Endodermal cell (in vitro differentiated cells): ENCODE measurements at places on chromosomes 7 and 10.

DNA sequence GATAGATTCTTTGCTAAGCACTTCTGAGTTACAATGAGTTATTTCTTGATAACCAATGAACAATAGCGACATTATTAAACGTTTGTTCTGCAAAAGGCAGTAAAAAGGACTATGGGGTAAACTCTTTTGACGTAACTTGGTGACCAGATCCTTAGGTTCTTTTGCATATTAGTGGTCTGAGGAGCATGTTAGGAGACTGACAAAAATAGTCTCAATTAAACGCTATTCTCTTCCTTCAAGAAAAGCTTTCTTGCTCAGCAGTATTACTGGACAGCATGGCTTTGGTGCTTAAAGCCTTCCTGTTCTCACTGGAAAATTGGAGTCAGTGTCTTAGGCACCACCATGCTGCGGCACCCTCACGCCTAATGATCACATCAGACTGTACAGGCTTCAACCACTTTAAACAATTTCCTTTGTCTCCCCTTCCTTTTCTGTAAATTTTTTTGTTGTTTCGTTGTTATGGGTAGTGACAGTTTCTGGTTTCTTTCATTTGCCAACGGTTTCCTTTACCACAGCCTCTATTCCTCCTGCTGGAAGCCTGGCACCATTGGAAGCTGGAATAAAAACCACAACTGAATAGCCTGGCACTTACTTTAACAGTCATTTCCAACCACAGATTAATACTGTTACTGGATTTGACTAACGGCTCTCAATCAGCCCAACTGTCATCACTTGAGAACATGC, 49.2 kb upstream of the FAM133B start:
- DNase-seq = no peak
- H3K27ac ChIP-seq = no peak overlapping the region
- peaks cover 11% of the 10 kb centered on the region for H3K4me1 ChIP-seq
- no peaks in the 10 kb centered on the region for H3K27me3 ChIP-seq
- H3K36me3 ChIP-seq = no peaks in the 10 kb centered on the region
- H3K4me3 ChIP-seq = no peak overlapping the region

- H3K4me3 ChIP-seq = no peak overlapping the region
- no peaks in the 10 kb centered on the region for H3K27me3 ChIP-seq
- H3K27ac ChIP-seq = no peak overlapping the region
- peaks cover 4% of the 10 kb centered on the region for H3K4me1 ChIP-seq
- DNase-seq = no peak
These were observed 159.0 kb downstream of the SND1 start for GRCh38 chr7:127810696-127811660.

- no peak overlapping the region for H3K27ac ChIP-seq
- peaks cover 2% of the 10 kb centered on the region for H3K4me1 ChIP-seq
- H3K27me3 ChIP-seq = no peaks in the 10 kb centered on the region
- H3K4me3 ChIP-seq = no peak overlapping the region
These were observed 990.3 kb downstream of the KCNMA1 start for GRCh38 chr10:76647301-76647700.

GRCh38 chr7:909358-910329, 33.3 kb downstream of the GET4 start:
- no peak overlapping the region for H3K4me3 ChIP-seq
- H3K27ac ChIP-seq = no peak overlapping the region

- no peaks in the 10 kb centered on the region for H3K27me3 ChIP-seq
- peak; percentile 31 for DNase-seq
- peaks cover 12% of the 10 kb centered on the region for H3K4me1 ChIP-seq
- no peak overlapping the region for H3K27ac ChIP-seq
- H3K4me3 ChIP-seq = no peak overlapping the region
- no peaks in the 10 kb centered on the region for H3K36me3 ChIP-seq
These were observed 37.7 kb downstream of the PRSS2 start for GRCh38 chr7:142808461-142808801.

DNA sequence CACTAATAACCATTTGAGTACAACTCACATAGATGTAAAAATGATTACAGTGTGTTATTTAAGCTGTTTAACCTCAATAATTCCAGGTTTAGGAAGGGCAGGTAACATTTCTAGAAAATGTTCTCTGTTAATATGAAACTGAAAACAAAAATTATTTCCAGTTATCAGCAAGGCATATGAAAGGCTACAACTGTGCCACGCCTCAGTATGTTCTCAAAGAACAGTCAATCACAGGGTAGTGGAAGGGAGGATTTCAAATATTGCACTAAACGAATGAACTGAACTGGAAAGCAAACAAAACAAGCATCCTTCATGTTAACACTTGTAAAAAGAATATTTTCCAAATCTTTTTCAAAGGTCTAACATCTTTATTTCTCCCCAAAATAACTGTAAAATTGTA, 31.3 kb downstream of the ARHGAP19 start:
- H3K4me3 ChIP-seq = no peak overlapping the region
- no peaks in the 10 kb centered on the region for H3K4me1 ChIP-seq
- peaks cover 28% of the 10 kb centered on the region for H3K36me3 ChIP-seq
- no peaks in the 10 kb centered on the region for H3K27me3 ChIP-seq

GRCh38 chr7:130926001-130926691, 192.1 kb upstream of the KLF14 start:
- H3K36me3 ChIP-seq = no peaks in the 10 kb centered on the region
- DNase-seq = no peak
- no peak overlapping the region for H3K4me3 ChIP-seq
- H3K4me1 ChIP-seq = peaks cover 3% of the 10 kb centered on the region

GRCh38 chr10:133260895-133261725, 15.6 kb downstream of the ADAM8 start:
- H3K36me3 ChIP-seq = no peaks in the 10 kb centered on the region
- H3K4me1 ChIP-seq = peaks cover 3% of the 10 kb centered on the region
- H3K27ac ChIP-seq = no peak overlapping the region
- peak; percentile 65 for DNase-seq

- H3K4me3 ChIP-seq = no peak overlapping the region
- no peaks in the 10 kb centered on the region for H3K27me3 ChIP-seq
- peak; percentile 94 for DNase-seq
- H3K36me3 ChIP-seq = no peaks in the 10 kb centered on the region
- no peaks in the 10 kb centered on the region for H3K4me1 ChIP-seq
These were observed 129.8 kb downstream of the FRMD4A start for GRCh38 chr10:14200698-14201544.

DNA sequence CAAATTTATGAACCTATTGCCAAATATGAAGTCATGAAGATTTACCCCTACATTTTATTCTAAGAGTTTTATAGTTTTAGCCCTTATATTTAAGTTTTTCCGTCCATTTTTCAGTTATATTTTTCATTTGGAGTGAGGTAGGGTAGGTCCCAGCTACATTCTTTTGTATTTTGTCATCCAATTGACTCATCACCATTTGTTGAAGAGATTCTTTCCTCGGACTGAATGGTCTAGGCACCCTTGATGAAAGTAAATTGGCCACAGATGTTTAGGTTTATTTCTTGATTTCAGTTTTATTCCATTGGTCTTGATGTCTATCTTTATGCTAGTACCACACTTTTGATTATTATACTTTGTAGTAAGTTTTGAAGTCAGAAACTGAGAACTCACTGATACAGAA, 22.7 kb downstream of the CYP2C19 start:
- no peaks in the 10 kb centered on the region for H3K27me3 ChIP-seq
- no peaks in the 10 kb centered on the region for H3K36me3 ChIP-seq
- no peaks in the 10 kb centered on the region for H3K4me1 ChIP-seq
- no peak for DNase-seq
- no peak overlapping the region for H3K27ac ChIP-seq

GRCh38 chr10:38032886-38033285, 22.4 kb downstream of the ZNF33A start:
- no peak overlapping the region for H3K27ac ChIP-seq
- DNase-seq = no peak
- no peaks in the 10 kb centered on the region for H3K27me3 ChIP-seq
- H3K4me3 ChIP-seq = no peak overlapping the region

GRCh38 chr10:24552346-24553016, 171.2 kb downstream of the ARHGAP21 start:
- DNase-seq = peak; percentile 100
- H3K36me3 ChIP-seq = no peaks in the 10 kb centered on the region
- H3K4me3 ChIP-seq = no peak overlapping the region
- no peak overlapping the region for H3K27ac ChIP-seq
- H3K4me1 ChIP-seq = peaks cover 4% of the 10 kb centered on the region
- no peaks in the 10 kb centered on the region for H3K27me3 ChIP-seq

- H3K36me3 ChIP-seq = peaks cover 65% of the 10 kb centered on the region
- no peaks in the 10 kb centered on the region for H3K4me1 ChIP-seq
- H3K27ac ChIP-seq = no peak overlapping the region
- no peak for DNase-seq
These were observed 54.9 kb downstream of the AKAP9 start for GRCh38 chr7:91995391-91996105.

- H3K27ac ChIP-seq = no peak overlapping the region
- H3K36me3 ChIP-seq = no peaks in the 10 kb centered on the region
- no peaks in the 10 kb centered on the region for H3K27me3 ChIP-seq
- peak; percentile 49 for DNase-seq
- no peak overlapping the region for H3K4me3 ChIP-seq
These were observed 244.0 kb downstream of the HGF start for GRCh38 chr7:81525841-81526240.

GRCh38 chr7:127628445-127628844, 10.5 kb upstream of the PAX4 start:
- peak; percentile 86 for DNase-seq
- no peaks in the 10 kb centered on the region for H3K27me3 ChIP-seq
- H3K4me3 ChIP-seq = no peak overlapping the region
- H3K4me1 ChIP-seq = no peaks in the 10 kb centered on the region
- H3K36me3 ChIP-seq = no peaks in the 10 kb centered on the region
- no peak overlapping the region for H3K27ac ChIP-seq

- H3K4me3 ChIP-seq = no peak overlapping the region
- no peak for DNase-seq
- H3K4me1 ChIP-seq = no peaks in the 10 kb centered on the region
- no peaks in the 10 kb centered on the region for H3K27me3 ChIP-seq
These were observed 55.0 kb downstream of the GBF1 start for GRCh38 chr10:102300278-102300843.

DNA sequence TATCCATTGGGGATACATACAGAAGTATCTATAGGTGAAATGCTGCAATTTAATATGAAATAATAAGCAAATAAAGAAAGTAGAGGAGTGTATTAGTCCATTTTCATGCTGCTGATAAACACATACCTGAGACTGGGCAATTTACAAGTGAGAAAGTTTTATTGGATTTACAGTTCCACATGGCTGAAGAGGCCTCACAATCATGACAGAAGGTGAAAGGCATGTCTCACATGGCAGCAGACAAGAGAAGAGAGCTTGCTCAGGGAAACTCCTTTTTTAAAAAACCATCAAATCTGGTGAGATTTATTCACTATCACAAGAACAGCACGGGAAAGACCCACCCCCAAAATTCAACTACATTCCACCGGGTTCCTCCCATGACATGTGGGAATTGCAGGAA, 82.8 kb upstream of the TRIM24 start:
- no peak overlapping the region for H3K27ac ChIP-seq
- no peak overlapping the region for H3K4me3 ChIP-seq

- H3K4me3 ChIP-seq = no peak overlapping the region
- DNase-seq = no peak
- peaks cover 4% of the 10 kb centered on the region for H3K36me3 ChIP-seq
- H3K4me1 ChIP-seq = no peaks in the 10 kb centered on the region
- no peaks in the 10 kb centered on the region for H3K27me3 ChIP-seq
These were observed 45.4 kb downstream of the CDK6 start for GRCh38 chr7:92790992-92791391.

GRCh38 chr10:111084366-111085255, 7.8 kb downstream of the ADRA2A start:
- no peak overlapping the region for H3K27ac ChIP-seq
- no peaks in the 10 kb centered on the region for H3K4me1 ChIP-seq
- no peak overlapping the region for H3K4me3 ChIP-seq
- peak; percentile 29 for DNase-seq

- peaks cover 10% of the 10 kb centered on the region for H3K27me3 ChIP-seq
- DNase-seq = no peak
- H3K4me1 ChIP-seq = no peaks in the 10 kb centered on the region
- no peak overlapping the region for H3K27ac ChIP-seq
These were observed 29.2 kb upstream of the KCNMA1 start for GRCh38 chr10:77666821-77667220.

GRCh38 chr10:79496896-79497295, 15.4 kb upstream of the EIF5AL1 start:
- DNase-seq = no peak
- no peaks in the 10 kb centered on the region for H3K4me1 ChIP-seq
- no peaks in the 10 kb centered on the region for H3K27me3 ChIP-seq
- no peaks in the 10 kb centered on the region for H3K36me3 ChIP-seq
- no peak overlapping the region for H3K4me3 ChIP-seq
- H3K27ac ChIP-seq = no peak overlapping the region

- H3K4me1 ChIP-seq = peaks cover 6% of the 10 kb centered on the region
- H3K27ac ChIP-seq = no peak overlapping the region
- H3K36me3 ChIP-seq = no peaks in the 10 kb centered on the region
- peaks cover 19% of the 10 kb centered on the region for H3K27me3 ChIP-seq
- no peak overlapping the region for H3K4me3 ChIP-seq
These were observed 136.6 kb upstream of the TARP start for GRCh38 chr7:38410056-38410455.

DNA sequence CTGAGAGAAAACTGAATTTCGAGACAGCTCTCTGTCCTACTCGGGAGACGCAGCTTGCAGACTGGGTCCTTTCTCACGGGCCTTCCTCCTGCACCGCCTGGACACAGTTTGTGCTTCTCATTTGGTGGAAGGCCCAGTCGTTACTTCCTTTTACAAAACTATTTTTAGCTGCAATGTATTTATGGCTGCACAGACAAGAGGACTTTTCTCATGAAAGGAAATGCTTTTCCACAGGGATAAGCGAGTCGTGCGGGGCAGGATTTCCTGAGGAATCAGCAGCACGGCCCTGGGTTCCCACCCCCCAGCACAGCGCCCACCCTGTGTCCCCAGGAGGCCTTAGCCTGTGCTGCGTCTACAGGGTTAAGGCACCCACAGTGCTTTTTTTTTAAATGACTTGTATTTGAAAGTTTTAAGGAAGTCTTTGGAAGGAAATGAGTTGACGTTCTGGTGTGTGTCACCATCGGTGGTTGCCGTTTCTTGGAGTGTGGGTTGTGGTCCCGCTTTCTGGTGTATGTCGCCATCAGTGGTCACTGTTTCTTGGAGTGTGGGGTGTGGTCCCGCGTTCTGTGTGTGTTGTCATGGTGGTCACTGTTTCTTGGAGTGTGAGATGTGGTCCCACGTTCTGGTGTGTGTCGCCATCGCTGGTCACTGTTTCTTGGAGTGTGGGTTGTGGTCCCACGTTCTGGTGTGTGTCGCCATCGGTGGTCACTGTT, 50.9 kb downstream of the INPP5A start:
- H3K4me1 ChIP-seq = no peaks in the 10 kb centered on the region
- DNase-seq = no peak
- H3K36me3 ChIP-seq = no peaks in the 10 kb centered on the region

GRCh38 chr10:84493951-84494848, 165.8 kb downstream of the CCSER2 start:
- peaks cover 3% of the 10 kb centered on the region for H3K36me3 ChIP-seq
- peak; percentile 64 for DNase-seq

GRCh38 chr10:94038024-94038423, 44.3 kb downstream of the PLCE1 start:
- H3K27ac ChIP-seq = no peak overlapping the region
- H3K4me3 ChIP-seq = no peak overlapping the region
- peaks cover 31% of the 10 kb centered on the region for H3K36me3 ChIP-seq
- H3K4me1 ChIP-seq = peaks cover 3% of the 10 kb centered on the region
